ENCODE measurements at places on chromosomes 5 and 9. TPM values are rescaled to one million over a fixed set of nuclear protein-coding genes. Genes with fewer than 3 reads are reported as not detected.

GRCh38 chr9:99071313-99072039, 33.4 kb upstream of the TGFBR1 start:
- no peak for DNase-seq

Gene INSL4
- not detected for total RNA-seq

GRCh38 chr5:92801911-92802310, 779.1 kb downstream of the NR2F1-AS1 start:
- DNase-seq, result no peak

DNA sequence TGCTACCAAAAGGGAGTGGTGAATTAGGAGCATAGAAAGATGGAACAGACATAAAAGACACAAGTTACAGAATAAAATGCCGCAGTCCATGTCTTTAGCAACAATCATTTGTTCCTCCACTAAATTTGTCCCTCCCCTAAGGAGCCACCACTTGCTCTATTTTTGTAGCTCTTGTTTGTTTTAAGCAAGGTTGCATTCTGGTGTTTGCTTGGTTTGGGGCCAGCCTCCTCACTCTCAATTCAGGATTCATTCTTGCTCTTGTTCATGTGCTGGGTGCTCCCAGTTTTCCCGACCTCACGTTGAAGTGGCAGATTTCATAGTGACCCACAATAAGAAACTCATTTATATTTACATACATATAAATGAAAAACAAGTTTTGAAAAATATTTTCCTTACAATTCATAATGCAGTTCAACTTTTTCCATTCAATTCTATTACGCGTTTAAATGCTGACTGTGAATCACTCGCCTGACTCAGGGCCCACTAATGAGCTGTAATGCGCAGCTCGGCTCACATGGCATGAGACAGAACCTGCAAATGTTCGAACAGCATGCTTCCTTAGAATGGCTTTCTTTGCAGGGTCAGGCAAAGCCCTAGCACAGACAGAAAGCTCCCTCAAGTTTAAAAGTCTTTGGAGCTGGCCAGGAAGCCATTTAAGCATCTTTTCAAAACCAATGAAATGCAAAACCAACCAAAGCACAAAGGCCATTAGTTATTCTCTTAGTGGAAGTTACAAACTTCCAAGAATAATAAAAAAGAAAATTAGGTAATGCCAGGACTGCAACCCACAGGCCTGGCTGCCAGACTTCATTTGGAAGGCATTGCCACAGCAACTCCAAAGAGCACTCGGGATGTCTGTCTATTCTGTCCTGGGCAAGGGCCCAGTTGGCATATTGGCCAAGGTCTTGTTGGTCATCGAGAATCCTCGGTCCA, 41.7 kb downstream of the RETREG1 start:
- DNase-seq, result no peak

Gene ENTR1
- total RNA-seq, result 89.4 TPM

DNA sequence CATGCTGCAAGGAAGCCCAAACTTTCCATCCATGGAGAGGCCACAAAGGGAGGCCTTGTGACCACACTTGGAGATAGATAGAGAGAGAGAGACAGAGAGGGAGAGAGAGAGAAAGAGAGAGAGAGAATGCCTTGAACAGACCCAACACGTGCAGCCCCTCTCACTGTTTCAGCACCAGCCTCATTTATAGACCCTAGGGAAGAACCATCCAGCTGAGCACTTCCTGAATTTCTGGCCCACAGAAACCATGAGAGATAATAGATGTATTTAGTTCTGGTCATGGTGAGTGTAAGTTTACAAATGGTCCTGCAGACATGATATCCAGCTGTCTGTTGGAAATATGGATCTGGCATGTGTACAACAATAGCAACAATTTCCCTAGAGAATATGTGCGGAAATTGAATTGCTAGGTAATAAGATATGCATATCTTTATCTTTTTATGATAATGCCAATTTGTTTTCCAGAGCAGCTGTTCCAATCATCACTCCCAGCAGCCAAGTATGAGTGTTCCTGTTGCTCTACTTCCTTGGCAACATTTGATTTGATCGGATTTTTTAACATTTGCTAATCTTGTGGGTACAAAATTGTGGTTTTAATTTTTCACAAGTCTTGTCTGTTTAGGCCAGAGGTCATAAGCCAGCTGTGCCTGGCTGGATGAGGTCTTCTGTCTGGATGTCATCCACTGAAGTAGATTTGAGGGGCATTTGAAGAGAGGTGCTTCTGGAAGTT, 217.3 kb upstream of the IL12B start:
- DNase-seq, result no peak

DNA sequence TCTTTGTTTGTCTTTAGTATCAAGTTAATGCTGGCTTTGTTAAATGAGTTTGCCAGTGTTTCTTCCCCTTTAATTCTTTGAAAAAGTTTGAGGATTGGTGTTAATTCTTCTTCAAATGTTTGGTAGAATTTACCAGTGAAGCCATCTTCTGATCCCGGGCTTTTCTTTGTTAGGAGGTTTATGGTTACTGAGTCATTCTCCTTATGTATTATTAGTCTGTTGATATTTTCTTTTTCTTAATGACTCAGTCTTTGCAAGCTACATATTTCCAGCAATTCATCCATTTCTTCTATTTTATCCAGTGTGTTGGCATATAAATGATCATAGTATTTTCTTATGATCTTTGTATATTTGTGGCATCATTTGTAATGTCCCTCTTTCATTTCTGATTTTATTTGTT, 74.5 kb upstream of the SPINK5 start:
- no peak for DNase-seq

DNA sequence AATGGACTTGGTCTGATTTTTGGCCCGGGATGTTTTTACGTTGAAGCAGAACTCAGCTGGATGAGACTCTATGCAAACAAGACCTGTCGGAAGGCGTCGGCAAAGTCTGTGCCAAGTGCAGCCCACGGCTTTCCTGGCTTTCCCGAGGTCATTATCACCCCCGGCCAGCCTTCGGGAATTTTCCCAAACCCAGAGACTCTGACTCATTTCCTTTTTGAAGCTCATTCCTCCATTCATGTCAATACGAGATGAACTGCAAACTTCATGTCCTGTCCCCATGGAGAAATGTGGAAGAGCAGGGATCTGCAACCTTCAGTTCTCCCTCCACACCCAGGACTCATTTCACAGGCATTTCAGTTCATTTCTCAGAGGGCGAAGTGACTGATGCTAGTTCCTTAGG, 95.3 kb downstream of the IRX2 start:
- no peak for DNase-seq

Gene TRMT10B
- 11.7 TPM for total RNA-seq

DNA sequence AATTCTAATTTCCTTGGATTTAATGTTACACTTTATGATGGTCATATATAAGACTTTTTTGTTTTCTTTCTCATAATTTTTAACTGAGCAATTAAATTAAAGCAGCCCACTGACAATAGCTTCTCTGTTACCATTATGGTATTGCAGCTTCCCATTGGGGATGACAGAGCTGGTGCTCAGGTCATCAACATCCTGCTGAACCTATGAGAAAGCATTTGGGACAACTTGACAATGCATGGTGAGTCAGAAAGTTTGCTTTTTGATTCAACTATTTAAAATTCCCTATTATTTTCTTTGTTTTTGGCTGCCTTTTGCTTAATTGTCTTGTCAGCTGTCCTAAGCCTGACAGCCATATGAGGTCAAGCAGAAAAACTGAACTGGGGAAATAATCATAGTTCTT, 487.4 kb upstream of the RIOK2 start:
- no peak for DNase-seq

Gene CEL
- 0.64 TPM for total RNA-seq

- no peak for DNase-seq
Measured at GRCh38 chr5:180137401-180138213, 66.0 kb upstream of the RNF130 start.

DNA sequence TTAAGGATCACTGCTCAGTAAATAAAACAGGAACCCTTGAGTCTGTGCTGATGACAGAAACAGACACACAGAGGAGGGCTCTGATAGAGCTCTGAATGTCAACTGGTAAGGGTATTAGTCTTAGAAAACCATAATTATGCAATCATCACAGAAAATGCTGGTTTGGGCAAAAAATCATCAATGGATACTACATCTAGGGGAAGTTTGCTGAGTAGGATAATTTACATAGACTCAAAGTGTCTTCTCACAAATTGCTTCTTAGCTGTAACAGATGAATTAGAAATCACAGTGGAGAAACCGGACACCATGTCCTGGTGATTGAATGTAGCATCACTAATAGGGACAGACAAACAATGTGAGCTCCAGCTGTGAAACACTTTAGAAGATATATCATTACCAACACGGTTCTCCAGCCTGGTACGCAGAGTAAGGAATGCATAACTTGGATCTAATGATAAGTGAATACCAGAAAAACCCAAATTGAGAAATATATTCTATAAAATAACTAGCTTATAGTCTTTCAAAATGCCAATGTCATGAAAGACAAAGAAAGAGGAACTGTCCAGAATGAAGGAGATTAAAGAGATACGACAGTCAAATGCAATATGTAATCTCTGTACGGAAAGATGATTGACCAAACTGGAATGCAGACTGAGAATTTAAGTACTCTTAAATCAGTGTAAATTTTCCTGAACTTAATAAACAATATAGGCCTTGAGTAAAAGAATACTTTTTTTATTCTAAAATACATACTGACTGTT, 17.3 kb downstream of the CHD1 start:
- no peak for DNase-seq

DNA sequence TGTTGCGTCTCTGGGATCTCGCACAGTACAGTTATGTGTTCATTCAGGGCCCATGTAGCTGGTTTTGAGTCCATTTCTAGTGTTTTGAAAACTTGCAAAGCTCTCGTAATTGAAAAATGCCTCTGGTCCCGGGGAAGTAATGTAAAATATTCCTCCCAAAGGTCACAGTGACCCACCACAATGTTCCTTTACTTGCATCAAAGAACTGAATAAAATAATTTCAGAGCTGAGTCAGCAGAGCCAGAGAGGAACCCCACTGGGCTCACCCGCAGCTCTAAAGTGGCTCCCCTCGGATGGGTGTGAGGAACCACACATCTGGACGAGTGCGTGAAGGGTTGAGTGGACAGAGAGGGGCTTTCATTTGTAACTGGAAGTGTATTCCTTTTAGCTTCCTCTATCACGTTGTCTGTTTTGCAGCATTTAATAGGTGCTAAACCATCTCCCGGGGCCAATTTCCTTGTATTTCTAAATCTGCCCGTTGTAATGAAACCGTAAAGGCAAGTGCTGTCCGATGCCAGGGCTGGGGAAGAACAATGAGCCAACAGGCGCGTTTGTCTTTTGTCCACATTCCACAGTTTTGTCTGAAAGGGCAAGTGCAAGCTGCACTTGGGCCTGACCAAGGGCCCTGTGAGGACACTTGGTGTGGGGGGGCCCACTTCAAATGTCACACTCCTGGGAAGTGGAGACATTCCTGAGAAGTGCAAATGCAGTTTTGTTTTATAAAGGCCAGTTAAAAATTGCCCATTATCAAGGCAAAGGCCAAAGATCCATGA, 29.9 kb downstream of the COL5A1 start:
- DNase-seq, result no peak

DNA sequence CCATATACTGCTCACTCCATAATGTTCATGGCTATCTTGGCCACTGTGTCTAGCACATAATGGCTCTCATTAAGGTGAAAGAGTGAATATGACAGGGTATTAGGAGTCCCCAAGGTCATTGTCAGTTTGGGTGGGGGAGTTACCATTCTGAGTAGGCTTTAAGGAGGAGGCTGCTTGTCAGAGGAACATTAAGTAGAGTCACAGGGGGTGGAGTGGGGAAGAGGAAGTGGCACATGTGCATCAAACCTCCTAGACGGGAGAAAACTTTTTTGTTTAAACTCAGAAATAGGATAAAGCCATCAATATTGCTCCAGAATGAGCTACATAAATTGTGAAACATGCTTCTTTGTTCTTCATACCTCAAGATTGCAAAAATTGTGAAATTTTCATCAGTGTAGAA, 45.5 kb downstream of the DAB2IP start:
- no peak for DNase-seq

DNA sequence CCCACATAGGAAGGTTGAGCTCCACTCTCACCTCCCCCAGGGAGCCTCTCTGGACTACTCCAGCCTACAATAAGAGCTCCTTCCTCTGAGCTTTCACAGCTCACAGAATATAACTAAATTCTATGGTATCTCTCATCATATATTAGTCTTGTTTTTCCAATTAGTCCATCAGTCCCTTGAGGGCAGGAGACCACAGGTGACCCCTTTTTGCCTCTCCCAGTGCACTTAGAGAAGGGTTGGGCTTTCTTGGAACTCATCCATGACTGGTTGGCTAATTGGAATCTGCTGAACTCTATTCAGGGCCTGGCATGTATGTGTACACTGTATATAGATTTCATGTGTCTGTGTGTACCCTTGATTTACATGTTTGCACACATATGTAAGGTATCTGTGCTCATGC, 50.4 kb upstream of the ARAP3 start:
- no peak for DNase-seq

Gene CDC14B
- 2.5 TPM for total RNA-seq

Gene CCDC187
- total RNA-seq, result 0.69 TPM

Gene KLF4
- 1.0 TPM for total RNA-seq

DNA sequence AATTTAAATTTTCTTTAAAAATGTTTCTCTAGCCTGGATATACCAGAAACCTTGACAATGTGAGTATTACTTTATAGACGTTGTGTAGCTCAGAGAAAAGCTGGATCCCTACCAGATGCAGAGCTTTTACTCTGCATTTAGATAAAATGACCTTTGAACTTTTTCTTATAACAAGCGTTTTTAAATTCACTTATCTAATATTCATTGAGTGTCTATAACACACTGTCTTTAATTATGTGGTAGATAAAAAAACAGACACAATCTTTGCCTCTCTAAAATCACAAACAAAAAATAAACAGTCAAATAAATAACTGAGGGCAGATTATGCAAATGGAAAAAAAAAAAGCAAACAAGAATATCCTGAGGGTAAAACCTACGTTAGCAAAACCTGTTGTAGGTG, 773.6 kb downstream of the CDH12 start:
- no peak for DNase-seq

DNA sequence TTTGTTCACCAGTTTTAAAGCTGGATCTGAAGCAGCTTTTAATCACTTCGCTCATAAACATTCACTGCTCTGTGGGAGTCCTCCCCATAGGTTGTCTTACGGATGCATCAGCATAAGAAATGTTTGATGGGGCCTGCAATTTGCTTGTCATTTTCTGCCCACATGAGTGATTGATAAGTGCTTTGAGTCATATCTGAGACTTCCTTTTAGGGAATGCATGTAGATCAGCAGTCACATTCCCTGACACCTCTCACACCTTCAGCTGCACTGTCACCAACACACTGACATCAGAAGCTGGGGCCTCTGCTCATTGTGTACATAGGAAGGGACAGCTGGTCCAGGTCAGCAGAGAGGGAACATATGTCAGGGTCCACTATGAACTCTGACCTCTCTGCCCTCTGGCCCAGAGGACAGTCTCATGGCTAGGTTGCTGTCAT, 84.1 kb upstream of the SPATA31D4 start:
- no peak for DNase-seq

Measured in activated B cell treated with CpG ODN at 0.5 μM for 24 hours (primary cell).